ENCODE measurements at places on chromosomes 4 and X.

DNA sequence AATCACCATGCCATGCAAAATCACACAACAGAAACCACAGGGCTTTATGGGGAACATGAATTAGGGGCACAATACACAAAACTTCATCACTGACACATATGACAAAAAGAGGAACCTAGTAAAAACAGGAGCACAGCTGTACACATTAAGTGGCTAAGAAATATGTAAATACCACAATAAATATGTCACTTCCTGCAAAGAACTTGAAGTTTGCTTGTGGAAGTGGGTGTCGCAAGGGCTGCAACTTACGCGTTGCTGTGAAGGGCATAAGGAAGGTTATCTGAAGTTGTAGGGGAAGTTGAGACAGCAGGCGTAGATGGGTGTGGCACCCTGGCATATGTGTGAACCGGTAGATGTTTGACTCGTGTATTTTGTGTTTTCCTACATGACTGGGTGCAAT lies 42.4 kb downstream of the CLCN4 start:
- DNase-seq: no peak

DNA sequence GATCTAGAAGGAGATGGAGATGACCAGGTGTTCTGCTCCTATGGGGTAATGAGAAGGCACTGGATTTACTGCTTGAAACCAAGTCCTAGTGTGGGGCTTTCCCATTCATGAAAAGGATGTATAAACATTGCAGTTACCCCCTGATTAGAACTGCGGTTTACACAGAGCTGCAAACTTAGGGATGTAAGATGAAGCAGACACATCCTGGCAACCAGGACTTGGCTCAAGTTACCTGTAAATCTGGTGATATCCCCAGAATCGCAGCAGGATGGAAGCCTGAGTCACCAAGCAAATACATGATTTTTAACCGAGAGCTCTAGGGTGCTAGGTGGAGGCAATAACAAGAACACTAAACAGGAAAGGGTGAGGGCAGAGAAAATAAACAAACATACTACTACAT lies 178.6 kb upstream of the MAMLD1 start:
- DNase-seq: no peak

- no peak for DNase-seq
Observed at GRCh38 chrX:30690330-30690729, 37.1 kb downstream of the GK start.

DNA sequence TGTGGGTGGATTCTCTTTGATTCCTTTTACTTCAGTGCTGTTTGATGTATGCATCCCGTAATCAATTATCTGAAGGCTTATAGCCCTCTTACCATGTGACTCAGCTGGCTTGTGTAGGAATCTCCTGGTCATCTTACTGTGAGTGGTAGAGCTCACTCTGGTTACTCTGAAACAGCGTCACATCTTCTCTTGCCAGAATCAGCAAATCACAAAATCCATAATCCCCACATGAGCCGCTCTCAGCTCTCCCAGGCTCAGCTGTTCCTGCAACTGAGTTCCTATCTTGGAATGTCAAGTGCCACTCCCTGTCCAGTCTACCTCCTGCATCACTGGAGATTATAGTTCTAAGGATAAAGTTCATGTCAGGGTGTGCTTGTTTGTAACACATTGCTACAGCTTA lies 278.0 kb downstream of the FBXO8 start:
- DNase-seq: no peak

DNA sequence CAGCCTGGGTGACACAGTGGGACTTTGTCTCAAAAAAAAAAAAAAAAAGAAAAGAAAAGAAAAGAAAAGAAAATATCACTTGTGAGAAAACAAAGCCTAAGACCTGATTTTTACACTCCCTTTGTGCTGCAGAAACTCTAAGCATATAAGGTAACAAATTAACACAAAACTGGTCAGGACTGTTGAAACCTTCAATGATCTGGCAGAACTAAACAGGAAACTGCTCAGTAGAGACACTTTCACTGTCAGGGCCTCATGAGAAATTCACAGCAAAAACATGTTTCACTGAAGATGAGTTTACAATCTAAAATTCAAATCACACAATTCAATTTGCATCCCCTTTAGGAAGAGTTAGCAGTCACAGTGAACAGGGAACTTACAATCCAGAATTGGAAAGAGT lies 69.1 kb upstream of the HOPX start:
- no peak for DNase-seq

DNA sequence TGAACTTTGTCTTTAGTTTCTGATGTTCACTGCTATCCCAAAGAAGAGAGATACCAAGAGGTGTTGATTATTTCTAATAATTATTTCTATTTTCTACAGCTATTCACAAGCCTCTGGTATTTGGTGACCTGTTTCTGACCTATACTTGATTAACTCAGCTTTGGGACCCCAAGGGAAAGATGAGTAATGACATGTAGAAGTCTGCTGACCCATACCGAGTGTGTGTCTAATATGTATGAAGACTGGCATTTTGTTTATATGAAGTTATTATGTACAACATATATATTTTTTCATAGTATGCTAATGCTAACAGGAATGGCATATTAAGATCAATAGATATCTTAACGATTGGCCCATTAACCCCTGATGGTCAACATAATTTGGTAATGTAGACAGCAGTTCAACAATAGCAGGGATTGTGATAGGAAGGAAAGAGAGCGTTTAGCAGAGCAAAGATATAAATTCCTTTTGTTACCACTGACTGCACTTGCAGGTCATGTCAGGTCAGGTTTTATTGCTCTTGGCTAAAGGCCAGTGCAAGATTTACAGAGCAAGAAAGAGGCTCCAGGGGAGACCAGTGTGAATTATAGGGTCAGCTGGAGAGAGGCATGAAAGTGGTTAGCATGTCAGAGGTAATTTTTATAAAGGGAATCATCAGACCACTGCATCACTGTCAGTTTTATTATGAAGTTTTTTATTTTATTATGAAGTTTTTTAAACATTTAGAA lies 94.7 kb upstream of the DIPK2B start:
- no peak for DNase-seq

GRCh38 chr4:1208970-1209704 lies 36.8 kb upstream of the SPON2 start:
- no peak for DNase-seq

Data from stimulated activated CD4-positive, alpha-beta T cell treated with anti-CD3 and anti-CD28 coated beads, Interleukin-1b, Interleukin-23, amount 100 ng/mL, for 48 hours (primary cell).